ENCODE measurements at places on chromosomes 12 and 14.

DNA sequence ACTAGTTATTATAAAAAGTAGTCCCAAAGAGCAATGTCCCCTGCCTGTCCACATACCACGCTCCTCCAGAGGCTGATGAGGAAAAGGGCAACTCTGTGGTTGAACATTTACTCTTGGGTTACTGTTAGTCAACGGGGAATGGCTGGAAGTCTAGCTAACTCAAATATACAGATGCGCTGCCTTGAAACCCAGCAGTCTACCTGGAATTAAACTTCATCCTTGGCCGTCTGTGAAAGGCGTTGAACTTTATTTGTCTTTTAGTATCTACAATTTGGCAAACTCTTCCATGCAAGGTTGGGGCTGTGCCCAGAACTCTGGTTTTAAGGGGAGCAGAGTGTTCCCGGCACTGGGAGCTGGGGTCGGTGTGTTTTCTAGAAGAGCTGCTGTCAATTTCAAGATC is 3.9 kb upstream of the MEG3 start:
- DNase-seq: no peak

GRCh38 chr14:91987192-91987591 is 39.7 kb upstream of the FBLN5 start:
- DNase-seq: no peak

DNA sequence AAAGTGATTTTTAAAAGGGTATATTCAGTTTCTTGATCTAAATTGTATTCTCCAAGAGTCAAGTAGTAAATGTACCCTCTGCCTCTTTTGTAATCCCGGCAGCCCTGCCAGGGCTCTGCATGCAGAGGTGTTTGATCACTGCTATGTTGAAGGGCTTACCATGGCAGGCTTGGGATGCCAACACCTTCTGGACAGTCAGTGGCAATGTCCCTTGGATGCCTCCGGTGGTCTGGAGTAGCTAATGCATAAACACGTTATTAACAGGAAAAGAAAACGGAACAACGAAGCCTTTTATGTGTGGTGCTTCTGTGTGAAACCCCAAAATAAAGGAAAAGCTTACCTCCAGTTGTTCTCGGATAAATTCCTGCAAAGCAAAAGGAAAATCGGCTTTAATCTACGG is 19.9 kb downstream of the EIF2B2 start:
- DNase-seq: no peak

- no peak for DNase-seq
Observed at GRCh38 chr12:18467620-18468245, 206.4 kb downstream of the PIK3C2G start.

- DNase-seq: no peak
Observed at GRCh38 chr14:72419226-72419775, 474.6 kb downstream of the DPF3 start.

DNA sequence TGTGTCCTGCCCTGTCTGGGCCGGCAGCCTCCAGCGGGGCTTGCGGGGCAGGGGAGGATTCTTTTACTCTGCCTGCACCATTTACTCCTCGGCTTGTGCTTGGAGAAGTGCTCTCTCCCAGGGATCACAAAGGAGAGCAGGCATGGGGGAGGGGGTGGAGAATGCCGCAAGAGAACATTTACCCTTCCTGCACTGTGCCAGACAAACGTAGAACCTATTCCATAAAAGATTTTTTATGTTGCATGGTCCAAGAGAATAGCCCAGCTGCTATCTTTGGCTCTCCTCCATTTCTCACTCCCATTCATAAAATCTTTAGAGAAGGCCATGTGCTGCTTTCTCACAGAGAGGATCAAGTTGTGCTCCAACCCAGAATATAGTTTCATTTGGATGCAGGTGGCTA is 159.4 kb downstream of the SPTSSA start:
- DNase-seq: no peak

GRCh38 chr12:77003246-77003645 is 62.1 kb downstream of the E2F7 start:
- DNase-seq: no peak

DNA sequence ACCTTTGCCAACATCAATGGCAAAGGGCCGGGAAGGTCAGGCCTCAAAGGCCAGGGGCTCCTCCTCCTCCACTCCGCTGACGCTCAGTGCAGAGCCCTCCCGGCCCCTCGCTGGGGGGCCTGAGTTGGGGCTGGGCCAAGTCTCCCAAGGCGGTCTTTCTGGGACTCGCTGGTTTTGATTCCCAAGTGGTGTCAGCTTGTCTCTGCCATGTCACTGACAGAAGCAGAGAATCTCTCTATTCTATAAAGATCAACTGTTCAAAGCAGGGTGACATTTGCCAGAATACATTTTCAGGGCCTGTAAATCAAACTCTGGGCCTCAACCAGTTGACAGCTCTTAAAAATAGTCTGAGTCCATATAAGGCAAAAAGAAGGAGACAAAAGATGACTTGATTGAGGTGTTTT is 75.9 kb downstream of the CCDC88C start:
- no peak for DNase-seq

DNA sequence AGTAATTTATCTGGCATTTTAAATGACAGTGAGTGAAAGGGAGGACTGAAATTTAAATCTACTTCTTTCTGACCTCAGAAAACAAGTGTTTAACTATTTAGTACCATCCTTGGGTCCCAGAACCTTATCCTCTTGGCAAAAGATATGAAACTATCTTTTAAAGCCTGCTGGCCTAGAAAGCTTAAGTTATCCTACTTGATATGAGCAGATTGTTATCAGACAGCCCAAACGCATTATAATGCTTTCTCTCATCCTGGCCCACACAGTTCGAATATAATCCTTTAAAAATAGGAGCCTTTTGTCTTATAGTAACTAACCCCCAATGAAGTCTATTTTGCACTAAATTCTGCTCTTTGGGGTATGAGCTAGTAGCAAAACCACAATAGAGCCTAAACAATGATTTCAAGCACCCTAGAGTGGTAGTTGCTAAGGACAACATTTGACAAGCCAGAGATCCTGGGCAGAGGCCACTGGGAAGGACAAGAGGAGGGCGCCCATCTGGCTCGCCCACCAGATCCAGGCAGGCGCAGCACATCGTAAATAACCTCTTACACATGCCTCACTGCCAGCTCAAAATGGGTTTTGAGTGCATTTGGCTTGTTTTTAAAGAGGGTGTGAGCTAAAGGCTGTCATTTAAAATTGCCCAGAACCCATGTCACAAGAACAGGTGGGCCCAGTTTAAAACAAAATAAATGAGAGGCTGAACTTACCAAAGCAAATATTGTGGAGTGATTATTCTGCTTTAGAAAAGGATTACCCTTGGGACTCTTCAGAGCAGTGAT is 37.7 kb upstream of the CRY1 start:
- DNase-seq: no peak

DNA sequence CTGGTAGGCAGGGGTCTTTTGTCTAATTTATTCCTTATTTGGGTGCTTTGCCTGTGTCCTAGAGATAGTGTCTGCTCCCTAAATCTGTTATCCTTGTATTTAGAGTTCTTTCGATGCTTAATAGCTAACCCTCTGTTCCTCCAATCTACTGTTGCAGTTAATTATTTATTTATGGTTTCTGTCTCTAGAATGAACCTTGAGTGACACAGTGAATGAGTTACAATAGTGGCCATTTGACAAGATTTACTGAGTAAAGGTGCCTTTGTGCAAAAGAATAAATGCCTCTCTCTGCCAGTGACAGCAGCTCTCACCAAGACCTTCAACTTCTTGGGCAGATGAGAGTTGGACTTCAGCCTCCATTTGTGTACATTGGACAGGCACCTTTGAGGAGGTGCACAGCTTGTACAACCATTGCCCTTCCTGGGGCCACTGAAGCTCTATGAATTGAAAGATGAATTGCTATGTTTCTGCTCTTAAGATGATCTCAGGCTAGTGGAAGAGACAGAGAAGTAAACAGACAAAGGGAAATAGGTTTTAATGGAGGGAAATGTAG is 165.9 kb downstream of the DERA start:
- no peak for DNase-seq

- no peak for DNase-seq
Observed at GRCh38 chr12:12157424-12157823, 86.7 kb downstream of the BCL2L14 start.

DNA sequence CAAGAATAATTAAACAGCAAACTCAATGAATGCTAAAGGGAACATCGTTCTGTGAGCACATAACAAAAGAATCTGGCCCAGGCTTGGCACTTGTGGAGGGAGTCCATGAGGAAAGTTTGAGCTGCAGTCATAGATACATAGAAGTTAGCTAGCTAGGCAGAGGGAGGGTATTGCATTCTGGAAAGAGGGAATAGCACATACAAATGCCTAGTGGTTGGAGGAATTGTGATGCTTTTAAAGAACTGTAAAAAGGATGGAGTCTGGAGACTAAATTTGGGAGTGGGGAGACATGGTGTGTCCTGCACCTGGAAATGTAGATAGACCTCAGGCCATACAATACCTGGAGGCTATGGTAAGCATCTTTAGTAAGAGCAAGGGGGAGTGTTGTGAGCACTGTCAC is 24.0 kb downstream of the SLC35E3 start:
- no peak for DNase-seq

DNA sequence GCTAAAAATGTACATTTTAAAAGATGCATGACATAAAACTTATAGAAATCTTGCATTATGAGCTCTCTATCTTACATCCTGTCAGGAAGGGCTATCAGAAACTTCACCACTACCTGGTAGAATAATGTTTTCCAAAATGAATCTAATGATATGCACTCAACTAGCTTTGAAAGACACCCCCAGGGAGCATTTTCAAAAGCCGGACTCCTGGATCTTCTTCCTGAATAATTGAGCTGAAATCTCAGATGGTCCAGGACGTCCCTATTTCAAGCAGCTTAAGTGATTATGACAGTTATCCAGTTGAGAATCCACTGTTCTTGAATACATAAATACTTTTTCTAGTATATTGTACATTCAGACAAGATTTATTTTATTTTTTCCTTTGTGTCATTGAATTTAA is 200.6 kb upstream of the MGAT4C start:
- DNase-seq: no peak

DNA sequence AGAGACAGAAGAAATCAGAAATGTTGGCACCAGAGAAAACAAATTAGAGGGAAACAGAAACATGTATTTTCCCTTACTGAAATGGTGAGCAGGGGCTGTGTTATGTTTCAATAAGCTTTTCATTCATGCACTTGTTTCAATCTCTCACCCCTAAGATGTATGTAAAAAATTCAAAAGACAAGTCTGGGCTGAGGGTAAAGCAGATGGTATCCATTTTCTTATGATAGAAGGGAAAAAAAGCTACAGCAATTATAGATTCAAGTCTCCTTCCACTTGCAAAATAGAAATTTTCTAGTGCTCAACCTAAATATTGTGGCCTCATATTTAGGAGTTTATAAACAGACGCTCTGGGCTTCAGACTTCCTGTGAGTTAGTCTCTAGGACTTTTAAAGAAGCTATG is 138.3 kb downstream of the ST8SIA1 start:
- DNase-seq: no peak

GRCh38 chr14:32078023-32078857 is 1.1 kb downstream of the ARHGAP5 start:
- DNase-seq: no peak

DNA sequence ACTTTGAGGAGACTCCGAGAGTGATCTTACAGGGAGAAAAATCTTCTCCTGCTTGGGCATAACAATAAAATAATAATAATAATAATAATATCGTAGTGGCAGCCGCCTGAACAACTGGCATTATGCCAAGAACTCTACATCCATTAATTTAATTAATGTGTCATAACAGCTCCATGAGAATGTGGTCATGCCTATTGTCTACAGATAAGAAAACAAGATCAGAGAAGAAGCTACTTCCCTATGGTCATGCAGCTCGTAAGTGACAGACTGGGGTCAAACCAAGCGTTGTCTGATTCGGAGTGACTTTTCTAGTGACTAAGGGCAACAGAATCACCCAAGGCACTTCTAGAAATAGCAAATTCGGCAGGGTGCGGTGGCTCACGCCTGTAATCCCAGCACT is 11.7 kb downstream of the PROX2 start:
- DNase-seq: peak; percentile 10

DNA sequence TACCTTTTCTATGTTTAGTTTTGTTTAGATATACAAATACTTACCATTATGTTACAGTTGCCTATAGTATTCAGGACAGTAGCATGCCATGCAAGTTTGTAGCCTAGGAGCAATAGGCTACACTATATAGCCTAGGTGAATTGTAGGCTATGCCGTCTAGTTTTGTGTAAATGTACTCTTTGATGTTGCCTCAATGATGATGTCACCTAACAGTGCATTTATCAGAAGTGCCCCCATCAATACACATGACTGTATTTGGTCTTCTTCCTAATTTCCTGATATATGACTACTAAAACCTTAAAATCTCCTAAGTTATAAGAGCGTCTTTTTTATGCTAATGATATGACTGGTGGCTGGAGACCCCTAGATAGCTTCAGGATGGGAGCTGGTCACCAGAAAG is 394.4 kb upstream of the STXBP6 start:
- DNase-seq: no peak

- DNase-seq: no peak
Observed at GRCh38 chr14:47678993-47679392, 3.6 kb upstream of the MDGA2 start.

GRCh38 chr14:95500201-95500681 is 16.2 kb downstream of the SYNE3 start:
- DNase-seq: no peak

DNA sequence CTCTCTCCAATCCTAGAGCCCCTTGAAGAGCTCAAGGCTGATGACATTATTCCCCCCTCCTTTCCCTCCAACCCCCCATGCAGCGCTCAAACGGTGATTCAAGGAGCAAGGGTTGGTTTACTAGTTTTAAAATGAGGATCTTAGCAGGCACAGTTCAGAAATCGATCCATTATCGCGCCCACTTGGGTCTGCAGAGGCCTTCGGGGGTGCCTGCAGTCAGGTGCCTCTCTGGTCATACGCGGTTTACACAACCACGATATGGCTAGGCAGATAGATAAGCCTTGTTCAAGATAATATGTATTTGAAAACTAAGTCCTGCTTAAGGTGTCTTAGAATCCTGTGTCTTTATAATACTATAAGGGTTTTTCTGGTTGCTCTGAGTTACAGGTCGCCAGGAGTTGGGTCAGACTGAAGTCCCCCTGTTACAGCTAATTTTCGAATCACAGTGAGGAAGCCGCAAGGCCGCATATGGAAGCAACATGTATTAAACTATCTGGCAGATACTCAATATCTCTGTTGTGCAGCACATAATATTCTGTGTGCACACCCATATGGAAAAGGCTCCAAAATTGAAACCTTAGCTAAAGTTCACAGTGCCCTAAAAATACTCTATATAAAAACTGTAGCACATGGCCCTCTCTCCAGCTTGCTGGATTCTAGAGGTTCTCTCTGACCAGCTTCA is 10.0 kb downstream of the BHLHE41 start:
- no peak for DNase-seq

- DNase-seq: no peak
Observed at GRCh38 chr12:68832504-68832867, 24.5 kb downstream of the MDM2 start.
